ENCODE measurements at places on chromosomes 5 and 9.

DNA sequence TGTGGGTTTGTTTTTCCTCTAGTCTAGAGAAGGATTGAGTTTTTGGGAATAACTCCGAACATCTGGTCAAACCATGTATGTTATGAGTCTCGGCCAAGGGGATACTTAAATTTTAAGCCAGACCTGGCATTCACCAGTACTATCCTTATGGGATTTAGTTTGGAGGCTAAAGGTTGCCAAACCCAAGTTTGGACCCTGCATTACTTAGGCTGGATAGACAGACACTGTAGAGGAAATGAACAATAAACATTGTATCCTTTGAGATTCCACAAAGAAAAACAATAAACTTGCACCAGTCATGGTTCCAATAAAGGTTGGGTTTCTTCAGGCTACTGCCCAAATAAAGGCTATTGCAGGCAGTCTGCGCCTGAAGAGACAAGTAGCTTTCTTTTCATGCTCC, 296.7 kb upstream of the MEF2C start:
- no peak for DNase-seq

- no peak for DNase-seq
Measured at GRCh38 chr9:79237861-79238260, 333.9 kb upstream of the TLE4 start.

DNA sequence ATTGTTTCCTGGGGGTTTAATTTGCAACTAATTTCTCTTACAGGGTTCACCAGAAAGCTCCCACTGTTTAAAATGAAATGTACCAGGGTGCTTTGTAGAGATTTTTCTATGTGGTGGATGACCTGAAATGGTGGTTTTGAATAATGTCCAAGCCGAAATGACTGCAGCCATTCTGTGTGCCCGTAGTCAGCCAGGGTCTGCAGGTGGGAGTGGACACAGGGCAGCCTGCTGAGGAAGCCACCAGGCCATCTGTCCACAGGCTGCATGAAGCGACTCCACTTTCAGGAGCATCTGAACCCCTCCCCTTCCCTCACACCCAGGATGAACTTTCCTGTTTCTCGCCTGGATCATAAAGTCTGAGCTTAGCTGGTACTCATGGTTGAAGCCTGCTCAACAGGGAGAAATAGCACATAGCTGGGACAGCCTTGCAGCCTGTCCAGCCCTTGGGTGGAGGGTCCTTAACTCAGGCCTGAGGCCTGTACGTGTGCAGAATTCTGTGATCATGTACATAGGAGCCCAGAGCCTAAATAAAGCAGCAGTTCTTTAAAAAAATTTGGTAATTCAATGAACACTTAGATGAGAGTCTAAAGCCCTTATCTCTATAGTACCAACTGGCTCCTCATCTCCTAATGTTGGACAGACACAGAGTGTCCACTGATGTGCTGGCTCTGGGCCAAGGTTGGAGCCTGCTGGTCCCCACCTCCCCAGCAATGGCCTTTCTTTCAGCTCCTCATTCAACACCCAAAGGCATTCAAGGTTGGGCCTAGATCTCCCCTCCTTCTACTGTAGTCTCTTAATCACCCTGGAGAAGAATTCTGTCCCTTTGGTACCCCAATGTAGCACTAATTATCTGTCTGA, 72.8 kb downstream of the SHB start:
- DNase-seq, result no peak

DNA sequence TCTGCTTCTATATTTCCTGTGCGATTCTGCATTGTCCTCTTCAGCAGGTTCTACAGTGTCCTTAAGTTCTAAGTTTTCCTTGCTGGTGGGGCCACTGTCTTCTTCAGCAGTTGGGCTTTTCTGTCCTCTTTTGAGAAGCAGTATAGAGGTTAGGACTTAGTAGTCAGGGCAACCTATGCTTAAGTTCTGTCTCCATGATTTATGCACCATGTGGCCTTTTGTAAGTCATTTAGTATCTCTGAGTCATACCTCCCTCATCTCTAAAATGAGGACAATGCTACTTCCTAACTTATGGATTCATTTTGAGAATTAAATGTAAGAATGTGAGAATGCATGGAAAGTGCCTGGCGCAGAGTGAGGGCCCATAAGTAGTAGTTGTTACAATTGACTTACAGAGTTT, 46.8 kb downstream of the GRIN3A start:
- no peak for DNase-seq

DNA sequence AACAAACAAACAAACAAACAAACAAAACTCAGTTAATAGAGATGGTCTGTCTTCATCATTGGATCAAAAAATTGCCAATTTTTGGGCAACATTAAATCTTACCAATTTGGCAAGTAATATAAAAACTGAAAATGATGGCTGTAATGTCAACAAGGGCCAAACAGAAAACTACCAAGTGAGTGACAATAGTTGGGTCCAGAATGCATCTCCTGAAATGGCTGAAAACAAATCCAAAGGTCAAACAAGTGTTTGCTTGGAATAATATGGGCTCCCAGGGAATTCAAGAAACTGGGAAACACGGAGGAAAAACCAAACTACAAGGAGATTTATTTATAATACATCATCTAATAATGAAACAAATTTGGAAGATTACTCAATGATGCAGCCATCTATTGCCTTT, 25.1 kb downstream of the BAAT start:
- DNase-seq, result no peak

GRCh38 chr5:38823503-38823902, 22.3 kb upstream of the OSMR start:
- no peak for DNase-seq

- no peak for DNase-seq
Measured at GRCh38 chr5:55123365-55123764, 20.9 kb downstream of the GZMA start.

DNA sequence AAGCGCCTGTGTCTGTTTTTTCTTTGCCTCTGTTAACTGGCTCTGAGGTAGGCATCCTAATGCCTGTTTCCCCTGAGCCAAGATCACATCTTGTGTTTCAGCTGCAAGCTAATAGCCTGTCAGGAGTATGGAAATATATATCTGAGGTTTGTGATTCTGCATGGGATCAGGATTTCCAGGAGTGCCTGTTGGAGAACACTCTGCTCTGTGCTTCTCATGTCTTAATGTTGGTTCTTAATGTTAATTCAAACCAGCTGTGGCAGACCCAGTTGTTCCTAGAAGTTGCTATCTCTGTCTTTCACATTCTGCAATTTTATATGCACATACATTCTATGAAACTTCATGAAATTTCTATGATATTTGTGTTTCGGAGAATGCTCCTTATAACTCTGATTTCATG, 72.1 kb downstream of the PGM5 start:
- DNase-seq, result no peak

DNA sequence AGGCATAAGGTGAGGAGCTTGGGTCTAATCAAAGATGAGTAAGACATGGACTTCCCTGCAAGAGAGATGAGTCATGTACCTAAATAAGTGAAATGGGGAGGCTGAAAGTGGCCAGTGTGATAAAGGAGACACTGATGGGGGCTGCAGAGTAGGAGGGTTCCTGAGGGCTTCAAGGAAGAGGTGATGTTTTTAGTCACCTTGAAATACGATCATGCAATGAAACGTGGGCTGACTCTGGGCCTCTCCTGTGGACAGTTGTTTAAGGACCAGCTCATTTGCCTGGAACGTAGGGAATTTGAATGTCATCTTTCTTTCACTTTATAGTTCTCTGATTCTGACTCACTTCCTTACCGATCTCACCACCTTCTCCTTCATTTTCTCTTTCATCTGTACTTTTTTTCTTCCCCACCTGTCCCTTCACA, 49.6 kb upstream of the CPLX2 start:
- DNase-seq, result no peak

- peak; percentile 88 for DNase-seq
Measured at GRCh38 chr5:138035605-138036537, 3.0 kb upstream of the FAM13B start.

GRCh38 chr9:99197124-99197630, 24.6 kb downstream of the ALG2 start:
- DNase-seq, result no peak

GRCh38 chr5:65916636-65917035, 9.7 kb upstream of the ERBIN start:
- DNase-seq, result no peak

Measured in CD4-positive, alpha-beta T cell treated with Interleukin-21 for 1 hour (primary cell).